CD8-positive, alpha-beta memory T cell (primary cell): ENCODE measurements at places on chromosomes 1 and 21. TPM values are rescaled to one million over a fixed set of nuclear protein-coding genes. Genes with fewer than 3 reads are reported as not detected.
A peak's percentile ranks its signal among the peaks of the same experiment; 100 is the strongest.

DNA sequence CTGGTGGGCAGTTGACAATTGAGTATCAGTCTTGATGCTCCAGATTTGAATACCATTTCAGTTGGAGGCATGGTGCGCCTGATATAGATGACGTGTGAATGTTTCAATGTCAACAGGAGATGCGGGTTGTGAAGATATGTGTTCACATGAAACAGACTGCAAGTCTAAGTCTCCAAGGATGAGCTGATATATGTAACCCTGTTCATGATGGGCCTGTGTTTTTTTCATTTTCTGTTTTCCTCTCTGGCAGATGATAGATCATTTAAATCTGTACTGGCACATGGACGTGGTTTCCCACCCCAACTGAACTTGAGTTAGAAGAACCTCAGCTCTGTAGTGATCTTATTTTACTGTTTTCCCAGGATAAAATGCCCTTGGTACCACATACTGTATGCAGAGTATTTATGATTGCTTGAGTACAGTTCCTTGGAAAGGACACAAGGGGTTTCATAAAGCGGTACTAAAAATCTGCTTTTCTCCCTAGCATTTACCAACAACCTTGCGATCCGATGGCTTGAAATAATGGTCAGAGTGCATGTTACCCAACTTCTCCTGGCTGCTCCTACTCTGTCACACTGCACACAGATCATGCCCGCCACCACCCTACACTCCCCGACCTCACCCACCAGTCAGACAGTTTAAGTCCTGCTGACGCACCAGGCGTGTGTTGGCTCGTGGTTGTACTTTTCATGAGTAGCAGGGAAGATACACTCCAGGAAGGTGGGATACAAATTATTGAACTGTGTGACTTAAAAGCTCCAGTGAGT lies 131.1 kb downstream of the NFIA start:
- H3K36me3 ChIP-seq: no peaks in the 10 kb centered on the region
- no peaks in the 10 kb centered on the region for H3K27me3 ChIP-seq
- no peak overlapping the region for H3K4me3 ChIP-seq
- DNase-seq: no peak
- no peak overlapping the region for H3K27ac ChIP-seq

GRCh38 chr1:7186382-7187111 lies 401.3 kb downstream of the CAMTA1 start:
- DNase-seq: no peak
- H3K4me1 ChIP-seq: no peaks in the 10 kb centered on the region
- H3K27me3 ChIP-seq: peaks cover 2% of the 10 kb centered on the region
- no peak overlapping the region for H3K27ac ChIP-seq

DNA sequence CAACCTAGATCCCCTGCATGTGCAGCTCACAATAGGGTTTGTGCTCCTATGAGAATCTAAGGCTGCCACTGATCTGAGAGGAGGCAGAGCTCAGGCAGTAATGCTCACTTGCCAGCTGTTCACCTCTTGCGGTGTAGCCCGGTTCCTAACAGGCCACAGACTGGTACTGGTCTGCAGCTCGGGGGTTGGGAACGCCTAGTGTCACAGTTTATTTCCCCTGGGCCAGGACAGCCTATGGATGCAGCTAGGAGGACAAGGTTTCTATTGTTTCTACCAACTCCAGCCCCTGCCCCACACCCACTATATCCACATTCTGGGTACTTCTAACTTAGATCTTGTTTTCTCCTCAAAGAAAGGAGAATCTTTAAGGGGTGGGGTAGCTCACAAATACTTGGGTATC lies 58.7 kb upstream of the PRRC2C start:
- no peak overlapping the region for H3K27ac ChIP-seq
- no peak for DNase-seq
- no peak overlapping the region for H3K4me3 ChIP-seq
- no peaks in the 10 kb centered on the region for H3K36me3 ChIP-seq
- no peaks in the 10 kb centered on the region for H3K27me3 ChIP-seq

GRCh38 chr1:114340892-114341291 lies 170.1 kb downstream of the TRIM33 start:
- H3K27ac ChIP-seq: peak overlapping the region; percentile 34
- DNase-seq: no peak
- no peaks in the 10 kb centered on the region for H3K36me3 ChIP-seq
- peaks cover 57% of the 10 kb centered on the region for H3K4me1 ChIP-seq
- no peaks in the 10 kb centered on the region for H3K27me3 ChIP-seq

SLAMF1 gene
- 75.0 TPM for total RNA-seq

OR2T35 gene
- total RNA-seq: not detected

DNA sequence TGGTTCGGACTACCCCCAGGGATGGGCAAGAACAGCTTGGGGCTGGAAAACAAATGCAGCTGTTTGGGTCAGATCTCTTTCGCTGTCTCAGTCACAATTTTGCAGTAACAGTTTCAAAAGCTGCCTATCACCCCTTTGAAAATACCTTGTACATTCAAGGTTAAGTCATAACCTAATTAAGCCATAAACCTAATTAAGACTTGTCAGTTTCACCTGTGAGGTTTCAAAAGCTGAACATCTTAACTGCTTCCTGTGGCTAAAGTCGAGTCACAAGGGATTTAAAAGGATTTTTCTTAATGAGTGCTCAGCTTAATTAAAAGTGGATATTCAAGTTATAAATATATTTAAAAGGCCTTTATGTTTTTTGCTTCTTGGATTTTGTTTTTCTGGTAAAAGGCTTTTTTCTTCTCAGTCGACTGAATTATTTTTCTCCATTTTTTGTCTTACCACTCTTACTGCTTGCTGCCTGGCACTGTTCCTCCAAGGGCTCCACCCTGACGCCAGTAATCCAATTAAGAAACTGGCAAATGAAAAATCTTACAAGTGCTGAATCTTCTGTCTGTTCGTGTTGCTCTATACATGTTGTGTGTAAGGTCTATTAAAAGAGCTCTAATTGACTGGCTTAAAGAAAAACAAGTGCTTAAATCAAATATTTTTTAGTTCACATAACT lies 31.3 kb downstream of the CBR1 start:
- H3K4me3 ChIP-seq: no peak overlapping the region
- no peaks in the 10 kb centered on the region for H3K4me1 ChIP-seq
- no peaks in the 10 kb centered on the region for H3K36me3 ChIP-seq
- H3K27me3 ChIP-seq: peaks cover 7% of the 10 kb centered on the region
- no peak for DNase-seq

DNA sequence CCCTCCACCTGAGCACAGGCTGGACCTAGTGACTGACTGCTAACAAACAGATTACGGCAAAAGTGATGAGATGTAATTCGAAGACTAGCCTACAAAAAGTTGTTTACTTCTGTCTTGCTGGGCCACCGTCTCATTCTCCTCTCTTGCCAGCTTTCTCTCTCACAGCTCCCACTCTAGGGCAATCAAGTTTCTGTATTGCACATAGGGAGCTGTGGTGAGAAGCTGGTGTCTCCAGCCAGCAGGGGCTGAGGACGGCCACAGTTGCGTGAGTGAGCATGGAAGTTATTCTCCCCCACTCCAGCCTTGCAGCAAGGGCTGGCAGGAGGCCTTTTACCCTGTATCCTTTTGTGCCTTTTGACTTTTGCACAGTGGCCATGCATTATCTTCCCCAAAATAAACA lies 8.6 kb upstream of the COL6A2 start:
- no peaks in the 10 kb centered on the region for H3K36me3 ChIP-seq
- no peaks in the 10 kb centered on the region for H3K27me3 ChIP-seq
- no peak overlapping the region for H3K4me3 ChIP-seq
- no peak overlapping the region for H3K27ac ChIP-seq
- H3K4me1 ChIP-seq: no peaks in the 10 kb centered on the region
- DNase-seq: no peak

LACTBL1 gene
- total RNA-seq: not detected

GRCh38 chr1:64440183-64440826 lies 29.6 kb upstream of the CACHD1 start:
- H3K4me1 ChIP-seq: no peaks in the 10 kb centered on the region
- DNase-seq: no peak
- H3K36me3 ChIP-seq: no peaks in the 10 kb centered on the region
- no peaks in the 10 kb centered on the region for H3K27me3 ChIP-seq

CNR2 gene
- 0.18 TPM for total RNA-seq

- H3K36me3 ChIP-seq: no peaks in the 10 kb centered on the region
- H3K27me3 ChIP-seq: peaks cover 4% of the 10 kb centered on the region
- H3K4me3 ChIP-seq: no peak overlapping the region
- DNase-seq: no peak
Measured at GRCh38 chr1:18817795-18818435, 41.5 kb downstream of the TAS1R2 start.

GRCh38 chr21:39153373-39153772 lies 29.9 kb downstream of the PSMG1 start:
- H3K27ac ChIP-seq: no peak overlapping the region
- no peaks in the 10 kb centered on the region for H3K27me3 ChIP-seq
- H3K36me3 ChIP-seq: no peaks in the 10 kb centered on the region
- no peaks in the 10 kb centered on the region for H3K4me1 ChIP-seq
- no peak for DNase-seq

GRCh38 chr1:234230414-234230862 lies 142.8 kb upstream of the COA6 start:
- H3K27me3 ChIP-seq: no peaks in the 10 kb centered on the region
- no peaks in the 10 kb centered on the region for H3K36me3 ChIP-seq
- H3K27ac ChIP-seq: no peak overlapping the region
- peak; percentile 22 for DNase-seq

DNA sequence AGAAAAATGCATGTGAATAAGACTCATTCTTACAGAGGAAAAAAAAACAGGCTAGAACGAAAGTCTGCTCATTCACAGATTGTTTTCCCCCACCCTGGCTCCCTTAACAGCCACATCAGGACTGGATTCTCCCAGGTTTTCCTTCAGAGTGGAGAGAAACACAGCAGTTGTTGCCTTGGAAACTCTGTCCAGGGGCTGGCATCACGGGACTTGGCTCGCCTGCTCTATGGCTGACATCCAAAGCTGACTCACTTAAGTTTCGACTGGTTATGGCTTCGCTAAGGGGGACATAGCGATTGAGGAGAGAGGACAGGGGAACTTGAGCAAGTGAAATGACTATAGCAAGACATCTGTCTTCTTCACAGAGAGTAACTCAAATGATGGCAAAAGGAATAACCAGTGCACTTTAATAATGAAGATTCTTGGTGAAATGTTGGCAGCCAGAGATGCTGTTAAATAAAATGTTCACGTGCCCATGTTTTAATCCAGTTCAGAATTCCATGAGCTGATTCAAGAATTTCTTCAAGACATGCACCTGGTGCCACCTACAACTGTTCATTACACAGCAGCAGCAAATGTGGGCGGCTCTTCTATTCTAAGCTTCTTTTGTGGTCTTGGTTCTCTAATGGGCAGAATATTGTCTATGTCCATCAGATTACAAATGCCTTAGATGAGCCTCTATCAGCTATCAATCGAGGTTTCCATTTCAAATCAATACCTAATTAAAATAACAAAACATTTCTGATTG lies 21.8 kb downstream of the MIS18A start:
- H3K36me3 ChIP-seq: no peaks in the 10 kb centered on the region
- H3K4me1 ChIP-seq: no peaks in the 10 kb centered on the region
- no peak for DNase-seq
- no peak overlapping the region for H3K4me3 ChIP-seq
- H3K27ac ChIP-seq: no peak overlapping the region

SYF2 gene
- total RNA-seq: 40.4 TPM

RGSL1 gene
- not detected for total RNA-seq

BNIPL gene
- 1.3 TPM for total RNA-seq

TNFSF4 gene
- total RNA-seq: 28.4 TPM

- H3K27me3 ChIP-seq: no peaks in the 10 kb centered on the region
- no peaks in the 10 kb centered on the region for H3K36me3 ChIP-seq
- no peaks in the 10 kb centered on the region for H3K4me1 ChIP-seq
- H3K4me3 ChIP-seq: no peak within 1 kb of the TSS
- H3K27ac ChIP-seq: no peak within 1 kb of the TSS
Measured at GRCh38 chr1:165543532-165544438, at the start of gene LRRC52. Gene LRRC52, plus strand, starts transcription at chr1:165544000. Its CDS starts 297 bp downstream, at chr1:165544297.

PAQR6 gene
- total RNA-seq: 1.9 TPM

- peaks cover 22% of the 10 kb centered on the region for H3K4me1 ChIP-seq
- peaks cover 78% of the 10 kb centered on the region for H3K36me3 ChIP-seq
- H3K27ac ChIP-seq: no peak overlapping the region
- DNase-seq: no peak
- H3K4me3 ChIP-seq: no peak overlapping the region
Measured at GRCh38 chr1:202152399-202152798, 7.9 kb upstream of the ARL8A start.

PGLYRP3 gene
- not detected for total RNA-seq

GRCh38 chr1:26706315-26706714 lies 10.5 kb downstream of the ARID1A start:
- no peak for DNase-seq
- no peak overlapping the region for H3K27ac ChIP-seq
- H3K4me3 ChIP-seq: peak overlapping the region; percentile 19

DNA sequence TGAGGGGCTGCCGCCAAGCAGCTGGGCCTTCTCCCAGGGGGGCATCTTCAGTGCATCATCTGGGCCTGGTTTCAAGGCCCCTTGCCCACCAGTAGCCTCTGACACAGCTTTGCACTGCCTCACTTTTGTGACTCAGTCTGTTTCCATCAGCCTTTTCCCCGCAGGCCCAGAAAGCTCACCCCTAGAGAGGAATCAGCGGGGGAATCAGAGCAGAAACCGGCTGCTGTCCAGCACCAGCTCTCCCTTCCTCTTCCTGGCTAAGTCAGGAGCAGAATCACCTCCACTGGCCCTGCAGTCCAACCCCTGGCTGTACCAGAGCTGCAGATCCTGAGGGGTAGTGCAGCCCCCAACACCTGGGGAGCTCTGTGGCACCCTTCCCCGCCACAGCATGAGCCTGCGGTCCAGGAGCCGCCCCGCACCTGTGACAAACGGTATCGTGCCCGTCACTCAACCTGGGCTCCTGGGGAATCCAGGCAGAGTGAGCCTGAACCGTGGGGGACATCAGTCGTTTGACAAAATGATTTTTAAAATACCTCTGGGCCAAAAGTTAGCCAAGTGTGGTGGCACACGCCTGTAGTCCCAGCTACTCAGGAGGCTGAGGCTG lies 83.3 kb upstream of the TMEM51 start:
- no peak for DNase-seq
- H3K4me1 ChIP-seq: no peaks in the 10 kb centered on the region
- H3K27ac ChIP-seq: no peak overlapping the region
- H3K4me3 ChIP-seq: no peak overlapping the region
- no peaks in the 10 kb centered on the region for H3K27me3 ChIP-seq

HCN3 gene
- total RNA-seq: 3.7 TPM

GRCh38 chr1:107139833-107140702 lies 771 bp upstream of the NTNG1 start:
- no peak overlapping the region for H3K27ac ChIP-seq
- peaks cover 7% of the 10 kb centered on the region for H3K27me3 ChIP-seq
- H3K4me3 ChIP-seq: no peak overlapping the region

DNA sequence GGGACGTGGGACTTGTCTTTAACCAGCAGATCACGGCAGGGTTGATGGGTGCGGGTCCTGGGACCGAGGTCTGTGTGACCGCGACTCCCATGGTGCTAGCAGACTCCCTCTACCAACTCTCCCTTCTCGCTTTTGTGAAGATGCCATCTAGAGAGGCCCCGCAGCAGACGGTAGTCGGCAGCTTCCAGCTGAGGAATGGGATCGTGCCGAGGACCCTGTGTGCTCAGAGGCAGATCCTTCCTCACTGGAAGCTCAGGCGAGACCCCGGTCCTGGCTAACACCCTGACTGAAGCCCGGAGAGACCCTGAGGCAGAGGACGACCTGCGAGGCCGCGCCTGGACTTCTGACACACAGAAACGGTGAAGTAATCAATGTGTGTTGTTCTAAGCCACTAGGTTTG lies 12.5 kb upstream of the SPATC1L start:
- no peak for DNase-seq
- no peak overlapping the region for H3K27ac ChIP-seq
- no peak overlapping the region for H3K4me3 ChIP-seq
- H3K4me1 ChIP-seq: no peaks in the 10 kb centered on the region

GRCh38 chr21:43467785-43468184 lies 40.9 kb upstream of the SIK1 start:
- no peak for DNase-seq
- no peak overlapping the region for H3K27ac ChIP-seq
- H3K27me3 ChIP-seq: no peaks in the 10 kb centered on the region
- no peaks in the 10 kb centered on the region for H3K36me3 ChIP-seq
